ENCODE measurements at places on chromosomes 11 and 22. TPM values are rescaled to one million over a fixed set of nuclear protein-coding genes. Genes with fewer than 3 reads are reported as not detected.

DNA sequence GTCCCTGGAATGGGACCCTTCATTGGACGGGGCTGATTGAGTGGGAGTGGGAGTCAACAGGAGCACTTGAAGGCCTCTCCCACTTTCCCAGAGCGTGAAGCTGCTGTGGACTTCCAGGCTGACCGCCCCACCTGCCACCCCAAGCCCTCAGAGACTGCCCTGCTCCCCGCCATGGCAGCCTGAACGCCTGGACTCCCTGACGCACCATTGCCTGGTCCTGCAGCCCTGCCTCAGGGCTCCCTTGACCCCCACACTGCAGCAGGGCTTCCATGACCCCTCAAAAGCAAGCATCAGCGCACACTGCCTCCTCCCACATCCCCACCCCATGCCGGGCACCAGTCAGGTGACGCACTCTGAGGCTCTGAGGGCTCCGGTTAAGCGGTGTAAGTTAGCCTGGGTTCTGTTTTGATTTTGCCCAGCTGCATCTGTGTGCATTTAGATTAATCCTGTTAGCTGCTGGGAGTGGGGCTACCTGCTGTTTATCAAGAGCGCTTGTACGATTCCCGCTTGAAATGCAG is 39.4 kb downstream of the TRIM29 start:
- no peaks in the 10 kb centered on the region for H3K4me1 ChIP-seq
- no peak for DNase-seq
- no peaks in the 10 kb centered on the region for H3K36me3 ChIP-seq

GRCh38 chr11:85171648-85172257 is 455.4 kb downstream of the DLG2 start:
- no peaks in the 10 kb centered on the region for H3K36me3 ChIP-seq
- no peaks in the 10 kb centered on the region for H3K4me1 ChIP-seq
- H3K27me3 ChIP-seq = no peaks in the 10 kb centered on the region
- no peak overlapping the region for H3K4me3 ChIP-seq

GRCh38 chr22:47304191-47304831 is 541.9 kb downstream of the TBC1D22A start:
- H3K27me3 ChIP-seq = no peaks in the 10 kb centered on the region
- H3K4me1 ChIP-seq = no peaks in the 10 kb centered on the region
- H3K4me3 ChIP-seq = no peak overlapping the region

- no peaks in the 10 kb centered on the region for H3K4me1 ChIP-seq
- H3K27me3 ChIP-seq = no peaks in the 10 kb centered on the region
- no peak for DNase-seq
- H3K36me3 ChIP-seq = no peaks in the 10 kb centered on the region
Measured at GRCh38 chr11:69730500-69730899, 26.7 kb upstream of the FGF19 start.

- H3K4me3 ChIP-seq = no peak overlapping the region
- H3K36me3 ChIP-seq = no peaks in the 10 kb centered on the region
- no peaks in the 10 kb centered on the region for H3K27me3 ChIP-seq
- no peak for DNase-seq
- no peaks in the 10 kb centered on the region for H3K4me1 ChIP-seq
Measured at GRCh38 chr11:33195462-33196173, 34.3 kb upstream of the CSTF3 start.

DNA sequence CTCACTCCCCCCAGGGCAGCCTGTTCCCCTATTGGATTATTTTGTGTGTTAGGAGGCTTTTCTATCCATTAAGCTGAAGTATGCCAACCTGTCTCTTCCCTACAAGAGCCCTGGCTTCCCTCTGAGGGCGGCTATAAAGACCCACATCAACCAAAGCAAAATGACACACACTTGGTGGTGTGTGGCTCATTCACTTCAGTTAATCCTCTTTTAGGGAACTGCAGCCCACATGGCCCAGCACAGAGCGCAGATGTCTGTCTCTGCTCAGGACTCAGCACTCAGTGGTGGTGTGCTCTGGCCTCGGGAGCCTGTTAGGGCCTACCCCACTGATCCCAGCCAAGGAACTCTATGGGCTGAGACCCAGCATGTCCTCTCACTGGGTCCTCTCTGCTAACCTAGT is 32.2 kb upstream of the LRRC10B start:
- no peaks in the 10 kb centered on the region for H3K27me3 ChIP-seq
- no peak overlapping the region for H3K27ac ChIP-seq
- no peaks in the 10 kb centered on the region for H3K36me3 ChIP-seq
- H3K4me3 ChIP-seq = no peak overlapping the region

DNA sequence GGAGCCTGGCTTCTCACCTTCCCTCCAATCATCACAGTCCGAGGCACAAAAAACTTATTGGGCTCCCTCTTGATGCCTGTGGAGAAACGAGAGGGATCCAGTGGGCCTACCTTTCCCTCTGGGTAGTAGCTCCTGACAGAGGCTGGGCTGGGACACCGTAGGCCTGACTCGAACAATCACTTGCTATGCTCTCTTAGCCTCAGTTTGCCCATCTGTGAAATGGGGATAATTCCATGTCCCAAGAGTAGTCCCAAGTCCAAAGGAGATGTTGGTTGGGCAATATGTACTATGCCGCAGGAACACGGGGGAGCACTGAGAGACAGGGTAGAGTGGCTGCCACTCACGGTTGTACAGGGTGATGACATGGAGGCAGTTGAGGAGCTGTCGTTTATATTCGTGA is 7.6 kb upstream of the RASGRP2 start:
- peaks cover 6% of the 10 kb centered on the region for H3K36me3 ChIP-seq
- H3K27me3 ChIP-seq = no peaks in the 10 kb centered on the region
- no peak for DNase-seq
- peaks cover 13% of the 10 kb centered on the region for H3K4me1 ChIP-seq

- H3K4me3 ChIP-seq = no peak overlapping the region
- no peak for DNase-seq
- no peaks in the 10 kb centered on the region for H3K4me1 ChIP-seq
Measured at GRCh38 chr22:41009222-41009948, 58.2 kb downstream of the RBX1 start.

DNA sequence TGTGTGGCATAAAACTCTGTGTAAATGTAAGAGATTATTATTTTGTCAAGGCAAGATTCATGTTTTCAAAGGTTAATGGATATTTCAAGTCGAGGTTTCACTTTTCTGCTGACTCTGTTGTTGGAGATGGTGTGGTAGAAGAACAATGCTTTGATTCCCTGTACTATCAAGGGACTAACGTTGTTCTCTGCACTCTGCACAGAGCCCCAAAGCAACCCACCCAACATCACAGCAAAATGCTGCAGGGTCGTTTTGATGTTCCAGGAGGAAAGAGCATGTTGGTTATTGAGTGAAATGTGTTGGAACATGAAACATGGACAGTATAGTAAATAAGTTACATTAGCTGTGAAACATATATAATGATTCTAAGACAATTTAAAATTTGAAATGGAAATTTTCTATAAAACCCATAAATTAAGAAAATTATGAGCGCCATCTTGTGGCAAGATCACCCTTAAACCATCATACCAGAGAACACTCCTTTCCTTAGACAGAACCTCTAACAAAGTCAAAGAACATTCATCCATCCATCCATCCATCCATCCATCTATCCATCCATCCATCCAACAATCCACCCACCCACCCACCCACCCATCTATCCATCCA is 164.4 kb upstream of the ZBED5 start:
- H3K27ac ChIP-seq = no peak overlapping the region
- no peak overlapping the region for H3K4me3 ChIP-seq
- H3K4me1 ChIP-seq = no peaks in the 10 kb centered on the region
- H3K27me3 ChIP-seq = no peaks in the 10 kb centered on the region
- H3K36me3 ChIP-seq = no peaks in the 10 kb centered on the region

- DNase-seq = peak; percentile 61
- peaks cover 42% of the 10 kb centered on the region for H3K4me1 ChIP-seq
- H3K36me3 ChIP-seq = peaks cover 28% of the 10 kb centered on the region
- H3K27me3 ChIP-seq = no peaks in the 10 kb centered on the region
- H3K27ac ChIP-seq = peak overlapping the region; percentile 60
- H3K4me3 ChIP-seq = peak overlapping the region; percentile 46
Measured at GRCh38 chr22:40289991-40290459, 56.3 kb upstream of the ADSL start.

- H3K36me3 ChIP-seq = no peaks in the 10 kb centered on the region
- no peak overlapping the region for H3K4me3 ChIP-seq
- no peak overlapping the region for H3K27ac ChIP-seq
- no peaks in the 10 kb centered on the region for H3K27me3 ChIP-seq
Measured at GRCh38 chr22:48333323-48333763, 1494.3 kb downstream of the BRD1 start.

DNA sequence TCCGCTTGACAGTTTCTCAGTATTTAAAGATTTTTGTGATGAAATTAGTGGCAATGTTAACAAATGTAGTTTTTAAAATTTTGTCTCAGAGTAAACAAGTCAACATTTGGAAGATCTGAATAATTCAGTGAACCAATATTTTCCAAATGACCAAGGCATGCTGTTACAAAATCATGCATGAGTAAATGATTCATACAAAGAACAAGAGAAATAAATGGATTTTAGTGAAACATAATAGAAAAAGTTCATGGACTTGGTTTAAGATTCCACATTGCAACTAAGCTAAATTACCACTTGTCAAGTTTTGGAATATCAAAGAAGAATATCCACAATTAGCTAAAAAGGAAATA is 125.7 kb upstream of the SNX19 start:
- H3K27ac ChIP-seq = no peak overlapping the region
- no peak overlapping the region for H3K4me3 ChIP-seq
- H3K27me3 ChIP-seq = no peaks in the 10 kb centered on the region
- DNase-seq = no peak
- H3K36me3 ChIP-seq = no peaks in the 10 kb centered on the region

- no peak for DNase-seq
- no peaks in the 10 kb centered on the region for H3K27me3 ChIP-seq
- H3K27ac ChIP-seq = no peak overlapping the region
- H3K4me3 ChIP-seq = no peak overlapping the region
- H3K36me3 ChIP-seq = no peaks in the 10 kb centered on the region
Measured at GRCh38 chr11:67368621-67369020, 4.8 kb downstream of the CLCF1 start.

GRCh38 chr22:23678133-23678532 is 12.7 kb upstream of the RGL4 start:
- H3K27me3 ChIP-seq = no peaks in the 10 kb centered on the region
- no peaks in the 10 kb centered on the region for H3K36me3 ChIP-seq
- H3K4me1 ChIP-seq = no peaks in the 10 kb centered on the region
- H3K27ac ChIP-seq = no peak overlapping the region
- DNase-seq = no peak

GRCh38 chr11:31865606-31866300 is 54.6 kb upstream of the PAX6 start:
- no peak overlapping the region for H3K4me3 ChIP-seq
- no peak overlapping the region for H3K27ac ChIP-seq
- no peaks in the 10 kb centered on the region for H3K4me1 ChIP-seq
- H3K27me3 ChIP-seq = no peaks in the 10 kb centered on the region

DNA sequence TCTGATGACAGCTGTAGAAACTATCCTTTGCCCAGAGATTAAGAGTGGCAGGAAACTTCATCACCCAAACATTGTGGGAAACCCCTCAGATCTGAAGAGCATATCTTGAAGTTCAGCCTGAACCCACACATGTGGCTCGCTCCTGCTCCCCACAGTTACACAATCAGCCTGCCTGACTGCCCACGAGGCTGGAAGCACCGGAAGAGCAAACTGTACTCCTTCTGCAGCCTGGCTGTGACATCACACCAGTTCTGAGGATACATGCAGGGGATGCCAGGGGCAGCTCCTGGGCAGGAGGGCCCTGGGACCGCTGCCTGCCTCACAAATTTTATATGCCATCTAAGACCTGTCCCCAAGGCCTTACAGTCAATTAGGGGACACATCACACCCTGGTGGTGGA is 444.4 kb downstream of the BUD13 start:
- no peaks in the 10 kb centered on the region for H3K27me3 ChIP-seq
- no peaks in the 10 kb centered on the region for H3K36me3 ChIP-seq
- H3K4me3 ChIP-seq = no peak overlapping the region
- no peak overlapping the region for H3K27ac ChIP-seq

DNA sequence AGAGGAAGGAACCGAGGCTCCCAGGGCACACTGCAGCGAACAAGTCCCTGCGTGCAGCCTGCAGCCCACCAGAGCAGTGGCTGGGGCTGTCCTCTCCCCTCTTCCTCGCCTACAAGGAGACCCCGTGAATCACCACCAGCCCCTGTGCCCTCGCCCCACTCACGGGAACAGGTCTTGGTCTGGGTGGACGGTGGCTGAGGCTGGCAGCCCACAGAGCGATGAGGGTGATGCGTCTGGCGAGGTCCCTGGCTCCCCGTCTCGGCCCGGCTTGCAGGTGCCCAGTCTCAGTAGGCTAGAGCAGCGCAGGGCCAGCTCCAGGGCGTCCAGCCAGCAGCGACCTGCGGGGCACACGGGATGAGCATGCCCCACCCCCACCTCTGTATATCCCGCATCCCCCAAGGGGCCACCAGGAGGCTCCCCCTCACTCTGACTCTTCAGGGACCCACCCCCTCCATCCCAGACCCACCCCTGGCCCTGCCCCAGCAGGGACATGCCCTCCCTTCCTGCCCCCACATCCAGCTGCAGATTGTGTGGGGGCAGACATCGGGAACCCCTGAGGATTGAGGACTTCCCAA is 50.5 kb upstream of the CARS1 start:
- H3K27ac ChIP-seq = no peak overlapping the region
- peaks cover 4% of the 10 kb centered on the region for H3K4me1 ChIP-seq
- H3K4me3 ChIP-seq = no peak overlapping the region

DNA sequence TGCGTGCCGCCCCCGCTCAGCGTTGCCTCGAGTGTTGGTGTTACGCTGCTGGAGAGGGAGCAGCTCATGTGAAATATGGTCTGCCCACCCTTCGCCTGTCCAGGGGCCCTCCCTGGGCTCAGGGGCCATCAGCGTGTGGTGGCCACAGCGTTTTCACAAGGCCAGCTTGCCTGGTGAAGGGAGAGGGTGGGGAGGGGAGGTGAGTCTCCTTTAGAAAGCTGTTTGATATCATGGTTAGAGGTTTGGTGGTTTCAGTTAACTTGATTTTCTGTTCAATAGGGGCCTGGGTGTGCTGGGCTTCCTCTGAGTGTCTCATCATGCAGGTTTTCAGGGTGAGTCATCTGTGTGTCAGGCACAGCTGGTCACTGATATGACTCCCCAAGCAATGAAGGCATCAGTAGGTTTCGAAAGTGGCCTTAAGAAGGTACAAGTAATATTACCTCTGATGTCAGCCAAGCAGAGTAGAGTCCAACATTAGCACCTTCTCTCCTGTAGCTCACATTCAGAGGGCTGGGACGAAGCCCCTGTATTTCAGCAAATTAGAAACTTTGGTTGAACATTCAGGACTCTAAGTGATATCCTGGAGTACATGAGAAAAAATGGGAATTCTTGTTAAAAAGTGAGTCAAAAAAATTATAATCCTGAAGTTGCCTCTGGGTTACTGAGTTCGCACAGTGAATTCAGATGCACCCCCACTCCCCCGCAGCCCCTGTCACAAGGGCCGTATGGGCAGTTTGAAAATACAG is 172.5 kb downstream of the TBC1D22A start:
- DNase-seq = no peak
- no peaks in the 10 kb centered on the region for H3K27me3 ChIP-seq
- H3K27ac ChIP-seq = peak overlapping the region; percentile 49
- no peaks in the 10 kb centered on the region for H3K36me3 ChIP-seq
- H3K4me3 ChIP-seq = no peak overlapping the region
- H3K4me1 ChIP-seq = no peaks in the 10 kb centered on the region

- H3K4me3 ChIP-seq = peak overlapping the region; percentile 98
- H3K27me3 ChIP-seq = no peaks in the 10 kb centered on the region
- H3K36me3 ChIP-seq = peaks cover 4% of the 10 kb centered on the region
- H3K4me1 ChIP-seq = peaks cover 17% of the 10 kb centered on the region
Measured at GRCh38 chr11:6681949-6682348, 1.2 kb downstream of the MRPL17 start.

Gene NAALAD2
- total RNA-seq = not detected

Gene TLCD5
- 1.7 TPM for total RNA-seq

GRCh38 chr11:35602160-35602793 is 16.0 kb upstream of the FJX1 start:
- no peaks in the 10 kb centered on the region for H3K4me1 ChIP-seq
- H3K27ac ChIP-seq = no peak overlapping the region
- no peaks in the 10 kb centered on the region for H3K27me3 ChIP-seq
